Nucleus accumbens (tissue), 56 donors: ENCODE measurements at places on chromosomes 16 and 17.

- no peak for DNase-seq
These were observed 163.5 kb downstream of the RAB11FIP4 start for GRCh38 chr17:31554930-31555329.

- no peak for DNase-seq
These were observed 8.6 kb downstream of the ZNF750 start for GRCh38 chr17:82831041-82831817.

DNA sequence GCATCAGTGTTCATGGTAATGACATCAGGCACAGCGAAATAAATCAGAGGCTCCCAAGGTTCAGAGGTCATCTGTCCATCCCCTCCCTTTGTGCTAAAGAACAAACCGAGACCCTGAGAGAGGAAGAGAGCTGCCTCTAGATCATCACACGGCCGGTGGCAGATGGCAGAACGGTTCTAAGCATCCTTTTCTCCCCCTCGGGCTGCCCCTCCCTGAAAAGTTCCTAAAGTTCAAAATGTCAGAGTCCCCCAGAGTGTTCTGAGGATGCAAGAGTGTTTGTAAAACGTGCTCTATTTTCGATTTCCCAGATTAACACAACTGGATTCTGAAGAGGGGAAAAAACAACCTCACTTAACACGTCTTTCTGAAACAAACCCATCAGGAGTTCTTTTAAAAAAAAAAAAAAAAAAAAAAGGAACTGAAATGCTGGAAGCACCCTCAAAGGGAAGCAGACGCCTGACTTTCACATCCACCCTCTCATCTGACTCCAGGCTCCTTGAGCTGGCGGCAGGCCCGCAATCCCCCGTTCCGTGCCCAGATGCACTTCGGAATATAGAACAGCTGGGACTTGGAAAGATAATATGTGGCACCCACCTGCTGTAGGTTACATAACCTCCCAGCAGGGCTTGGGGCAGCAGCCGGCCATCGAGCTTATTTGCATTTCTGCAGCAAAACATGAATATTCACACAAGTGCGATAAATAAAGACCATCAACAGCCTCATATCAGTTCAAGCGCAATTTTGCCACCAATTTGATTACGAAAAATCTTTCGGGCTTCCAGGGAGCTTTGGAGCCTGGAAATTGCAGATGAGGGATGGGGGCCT is 115.5 kb upstream of the SMURF2 start:
- peak; percentile 32 for DNase-seq

GRCh38 chr17:42623732-42624596 is 14.5 kb downstream of the TUBG1 start:
- no peak for DNase-seq

DNA sequence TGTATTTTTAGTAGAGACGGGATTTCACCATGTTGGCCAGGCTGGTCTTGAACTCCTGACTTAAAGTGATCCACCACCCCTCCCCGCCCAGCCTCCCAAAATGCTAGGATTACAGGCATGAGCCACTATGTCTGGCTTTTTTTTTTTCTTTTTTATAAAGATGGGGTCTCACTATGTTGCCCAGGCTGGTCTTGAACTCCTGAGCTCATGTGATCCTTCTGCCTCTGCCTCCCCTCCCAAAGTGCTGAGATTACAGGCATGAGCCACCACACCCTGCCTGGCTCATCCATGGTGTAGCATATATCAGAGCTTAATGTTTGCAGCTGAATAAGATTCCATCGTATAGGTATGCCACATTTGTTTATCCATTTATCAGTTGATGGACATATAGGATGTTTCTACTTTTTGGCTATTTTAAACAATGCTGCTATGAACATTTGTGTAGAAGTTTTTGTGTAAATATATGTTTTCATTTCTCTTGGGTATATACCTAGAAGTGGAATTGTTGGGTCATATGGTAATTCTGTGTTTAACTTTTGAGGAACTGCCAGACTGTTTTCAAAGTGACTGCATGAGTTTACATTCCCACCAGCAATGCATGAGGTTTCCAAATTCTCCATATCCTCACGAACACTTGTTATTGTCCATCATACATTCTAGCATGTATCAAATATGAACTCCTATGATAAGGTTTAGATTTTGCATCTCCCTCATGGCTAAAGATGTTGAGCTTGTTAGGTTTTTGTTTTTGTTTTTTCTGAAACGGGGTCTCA is 55.7 kb upstream of the HAS3 start:
- no peak for DNase-seq

DNA sequence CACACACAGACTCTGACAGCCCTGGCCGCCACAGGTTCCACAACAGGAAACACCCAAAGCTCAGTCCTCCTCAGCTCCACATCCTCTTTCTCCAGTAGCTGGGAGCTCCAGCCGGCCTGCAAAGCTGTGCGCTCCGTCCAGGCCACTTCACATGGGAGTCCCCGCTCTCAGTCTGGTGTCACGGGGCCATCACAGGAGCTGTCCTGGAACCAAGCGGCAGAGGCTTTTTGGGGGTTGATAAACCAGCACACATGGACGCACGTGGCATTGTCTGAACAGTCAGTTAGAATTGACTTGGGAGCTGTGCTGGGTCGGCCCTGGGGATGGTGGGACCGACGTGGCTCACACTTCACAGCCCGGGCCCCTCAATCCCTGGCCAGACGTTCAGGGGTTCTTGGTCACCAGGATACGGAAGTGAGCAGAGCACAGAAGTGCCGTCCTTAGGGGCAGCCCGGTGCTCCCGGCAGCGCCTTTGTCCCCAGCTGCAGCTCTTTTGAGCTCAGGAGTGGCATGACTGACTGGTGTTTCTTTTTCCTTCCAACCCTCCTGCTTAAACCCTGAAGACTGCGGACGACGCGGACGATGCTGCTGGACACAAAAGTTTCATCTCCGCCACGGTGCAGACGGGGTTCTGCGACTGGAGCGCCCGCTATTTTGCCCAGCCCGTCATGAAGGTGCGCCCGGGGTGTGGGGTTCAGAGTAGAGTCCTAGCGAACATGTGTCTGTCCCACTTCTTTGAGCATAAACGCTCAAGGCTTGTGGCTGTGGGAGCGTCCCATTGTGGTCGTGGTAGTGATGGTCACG is 66.6 kb upstream of the CHMP6 start:
- no peak for DNase-seq

GRCh38 chr16:23016368-23016767 is 132.9 kb downstream of the USP31 start:
- DNase-seq, result no peak

DNA sequence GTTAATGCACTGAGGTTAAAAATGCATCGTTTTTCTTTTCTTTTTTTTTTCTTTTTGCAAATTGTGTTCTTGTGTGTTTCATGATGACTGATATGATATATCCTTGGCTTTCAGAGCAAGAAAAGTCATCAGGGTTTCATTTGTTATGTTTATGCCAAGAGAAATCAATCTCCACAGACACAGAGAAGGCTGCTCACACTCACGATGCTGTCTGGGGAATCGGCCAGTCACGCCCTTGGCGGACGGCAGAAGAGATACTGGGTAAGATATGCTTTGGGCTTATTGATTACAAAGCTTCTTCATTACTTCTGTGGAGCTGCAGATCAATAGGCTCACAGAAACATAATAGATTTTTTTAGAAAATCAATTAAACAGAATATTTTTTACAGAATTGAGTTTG is 42.2 kb upstream of the TNRC6C start:
- no peak for DNase-seq

- no peak for DNase-seq
These were observed at the start of gene HOXB8 for GRCh38 chr17:48615047-48615962. HOXB8 (minus strand) TSS chr17:48615292; CDS start chr17:48614704, 588 bp downstream.

DNA sequence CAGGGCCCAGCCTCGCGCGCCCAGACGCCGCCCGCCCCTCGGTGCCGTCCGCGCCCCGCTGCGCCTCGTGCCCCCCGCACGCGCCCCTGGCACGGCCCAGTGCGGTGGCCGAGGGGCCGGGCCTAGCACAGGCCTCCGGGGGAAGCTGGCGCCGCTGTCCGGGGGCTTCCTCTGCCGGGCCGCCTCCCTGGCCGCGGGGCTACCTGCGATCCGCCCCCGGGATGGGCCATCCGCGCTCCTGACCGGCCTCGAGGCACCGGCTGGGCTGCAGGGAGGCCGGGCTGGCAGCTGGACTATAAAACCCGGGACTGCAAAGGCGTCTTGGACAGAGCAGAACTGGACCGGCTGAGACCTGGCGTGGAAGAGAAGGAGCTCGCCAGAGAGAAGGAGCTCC is 783 bp downstream of the BHLHA9 start:
- DNase-seq, result no peak

- DNase-seq, result no peak
These were observed at the start of gene PHLPP2 for GRCh38 chr16:71724320-71724751. PHLPP2 (minus strand) TSS chr16:71724701; CDS start chr16:71714795, 9,906 bp downstream.

DNA sequence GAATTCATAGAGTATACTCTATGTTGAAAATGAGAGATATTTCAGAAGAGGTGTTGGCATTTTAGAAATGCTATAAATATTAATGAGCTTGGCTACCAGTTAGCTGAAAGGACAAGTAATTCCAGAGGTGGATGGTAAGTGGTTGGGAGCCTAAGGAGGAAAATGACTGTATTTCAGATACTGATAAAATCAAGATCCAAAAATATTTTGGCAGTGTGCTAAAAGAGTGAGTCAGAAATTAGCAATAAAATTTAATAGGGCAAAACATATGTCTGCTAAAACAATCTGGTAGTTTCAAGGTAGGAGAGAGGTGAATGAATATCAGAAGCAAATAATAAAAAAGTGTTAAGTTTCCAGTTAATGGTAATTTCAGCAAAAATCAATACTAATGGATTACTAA is 1287.9 kb downstream of the CDH8 start:
- DNase-seq, result no peak

GRCh38 chr17:73991260-73991659 is 212.2 kb upstream of the RPL38 start:
- DNase-seq, result no peak

DNA sequence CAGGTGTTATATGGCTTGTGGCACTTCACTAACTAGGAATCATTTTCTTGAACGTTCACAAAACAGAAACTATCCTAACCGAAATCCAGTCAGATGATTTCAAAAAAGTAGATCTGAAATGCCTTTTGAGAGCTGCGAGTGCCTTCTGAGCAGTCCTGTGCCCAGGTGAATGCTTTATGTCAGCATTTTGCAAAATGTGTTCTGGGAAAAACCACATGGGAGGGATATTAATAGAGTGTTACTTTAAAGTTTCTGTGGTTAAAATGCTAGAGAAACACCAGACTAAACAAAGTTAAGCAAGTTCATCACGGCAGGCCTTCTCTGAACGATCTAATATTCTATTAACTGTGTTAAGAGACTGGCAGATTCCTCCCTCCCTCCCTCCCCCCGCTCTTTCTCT is 15.8 kb upstream of the RGS9 start:
- no peak for DNase-seq

- DNase-seq, result no peak
These were observed 84.9 kb downstream of the RPA1 start for GRCh38 chr17:1914661-1915083.

DNA sequence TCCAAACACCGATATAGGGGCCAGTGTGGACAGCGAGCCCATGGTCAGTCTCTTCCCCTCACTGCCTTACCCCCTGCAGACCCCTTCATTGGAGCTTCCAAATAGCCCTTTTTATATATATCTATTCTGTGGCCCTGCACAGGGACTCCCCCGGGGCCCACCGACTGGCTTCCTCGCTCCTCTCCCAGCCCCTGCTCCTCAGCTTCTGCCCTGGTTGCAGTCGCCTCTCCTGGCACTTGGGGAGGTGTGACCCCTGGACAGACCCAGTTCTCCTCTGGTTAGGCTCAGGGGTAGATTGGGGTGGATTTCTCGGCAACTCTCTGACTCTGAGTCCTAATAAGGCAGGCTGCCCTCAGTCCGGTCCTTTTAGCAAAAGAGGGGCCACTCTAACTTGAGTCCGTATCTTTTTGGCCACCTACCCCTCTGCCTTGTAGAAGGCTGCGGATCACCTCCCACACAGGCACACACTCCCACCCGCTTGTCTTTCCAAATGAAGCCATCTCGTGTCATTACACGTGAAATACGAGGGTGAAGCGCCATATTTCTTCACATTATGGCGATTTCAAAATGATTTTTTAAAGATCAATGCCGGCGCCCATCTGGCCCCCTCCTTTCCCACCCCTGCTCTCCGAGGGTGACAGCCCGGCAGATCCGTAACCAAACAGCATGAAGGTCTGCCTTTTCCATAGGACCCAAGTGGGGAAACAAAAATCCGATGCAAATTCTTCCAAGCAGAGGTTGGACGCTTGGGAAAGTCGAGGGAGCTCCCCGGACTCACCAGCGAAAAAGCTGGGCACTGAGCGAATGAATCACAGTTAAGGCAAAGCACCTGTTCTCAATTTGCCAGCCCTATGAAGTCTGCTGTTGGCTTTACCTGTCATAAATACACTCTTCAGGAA is 1.7 kb upstream of the HOXB9 start:
- no peak for DNase-seq

DNA sequence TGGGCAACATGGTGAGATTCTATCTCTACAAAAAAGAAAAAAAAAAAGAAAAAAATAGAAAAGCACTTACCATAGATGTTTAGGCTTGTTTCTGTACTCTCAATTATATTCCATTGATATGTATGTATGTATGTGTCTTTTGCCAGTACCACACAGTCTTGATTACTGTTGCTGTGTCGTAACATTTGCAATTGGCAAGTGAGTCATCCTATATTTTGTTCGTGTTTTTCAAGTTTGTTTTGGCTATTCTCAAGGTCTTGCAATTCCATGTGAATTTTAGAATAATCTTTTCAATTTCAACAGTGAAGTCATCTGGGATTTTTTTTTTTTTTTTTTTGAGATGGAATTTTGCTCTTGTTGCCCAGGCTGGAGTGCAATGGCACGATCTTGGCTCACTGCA is 19.3 kb downstream of the SPECC1 start:
- no peak for DNase-seq

GRCh38 chr16:48487287-48487686 is 102.1 kb upstream of the SIAH1 start:
- DNase-seq, result no peak

- DNase-seq, result no peak
These were observed 7.8 kb downstream of the TRAF7 start for GRCh38 chr16:2163211-2163881.

GRCh38 chr17:4108397-4108796 is 34.4 kb downstream of the ZZEF1 start:
- no peak for DNase-seq

DNA sequence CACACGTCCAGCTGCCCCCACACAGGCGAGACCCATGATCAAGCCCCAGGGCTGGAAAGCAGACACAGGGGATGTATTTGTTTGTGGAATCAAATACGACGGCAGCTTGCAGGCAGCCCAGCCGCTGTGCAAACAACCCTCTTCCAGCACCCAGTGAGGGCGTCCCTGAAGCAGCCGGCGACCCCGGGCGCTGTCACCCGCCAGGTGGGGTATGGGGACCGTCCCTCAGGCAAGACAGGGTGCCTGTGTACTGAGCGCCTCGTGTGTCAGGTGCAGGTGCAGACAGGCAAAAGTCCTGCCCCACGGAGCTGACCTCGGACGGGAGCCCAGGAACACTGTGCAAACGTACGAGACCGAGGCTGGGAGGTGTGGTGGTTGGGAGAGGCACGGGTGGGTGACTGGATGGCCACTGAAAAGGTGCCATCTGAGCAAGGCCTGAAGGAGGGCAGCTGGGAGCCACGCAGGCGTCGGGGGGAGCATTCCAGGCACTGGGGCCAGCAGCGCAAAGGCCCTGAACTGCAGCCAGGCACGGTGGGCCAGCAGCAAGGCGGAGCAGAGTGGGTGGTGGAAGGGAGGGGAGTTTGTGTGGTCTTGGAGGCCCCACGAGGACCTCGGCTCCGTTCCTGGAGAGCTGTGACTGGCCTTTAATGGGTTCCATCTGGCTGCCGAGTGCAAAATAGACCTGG is 48.5 kb downstream of the CBFA2T3 start:
- DNase-seq, result no peak
